ENCODE measurements at places on chromosomes 11 and 22. TPM values are rescaled to one million over a fixed set of nuclear protein-coding genes. Genes with fewer than 3 reads are reported as not detected.

DNA sequence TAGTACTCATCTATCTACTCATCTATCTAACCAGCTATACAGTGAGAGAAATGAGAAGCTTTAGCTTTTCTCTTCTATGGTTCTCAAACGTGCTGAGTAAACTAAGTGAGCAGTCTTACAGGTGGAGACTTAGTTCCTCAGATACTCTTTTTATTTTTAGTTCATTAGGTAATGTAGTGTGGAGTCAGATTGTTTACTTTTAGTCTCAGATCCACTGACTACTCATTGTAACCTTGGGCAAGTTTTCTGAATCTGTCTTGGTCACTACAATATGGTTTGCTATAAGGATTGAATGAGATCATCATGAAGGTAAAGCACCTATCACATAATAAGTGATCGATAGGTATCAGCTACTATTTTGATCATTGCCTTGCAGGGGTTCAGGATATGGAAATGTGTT lies 160.1 kb downstream of the RAB38 start:
- no peak for DNase-seq

GRCh38 chr22:45503816-45504372 lies 1.2 kb downstream of the FBLN1 start:
- DNase-seq = no peak

DNA sequence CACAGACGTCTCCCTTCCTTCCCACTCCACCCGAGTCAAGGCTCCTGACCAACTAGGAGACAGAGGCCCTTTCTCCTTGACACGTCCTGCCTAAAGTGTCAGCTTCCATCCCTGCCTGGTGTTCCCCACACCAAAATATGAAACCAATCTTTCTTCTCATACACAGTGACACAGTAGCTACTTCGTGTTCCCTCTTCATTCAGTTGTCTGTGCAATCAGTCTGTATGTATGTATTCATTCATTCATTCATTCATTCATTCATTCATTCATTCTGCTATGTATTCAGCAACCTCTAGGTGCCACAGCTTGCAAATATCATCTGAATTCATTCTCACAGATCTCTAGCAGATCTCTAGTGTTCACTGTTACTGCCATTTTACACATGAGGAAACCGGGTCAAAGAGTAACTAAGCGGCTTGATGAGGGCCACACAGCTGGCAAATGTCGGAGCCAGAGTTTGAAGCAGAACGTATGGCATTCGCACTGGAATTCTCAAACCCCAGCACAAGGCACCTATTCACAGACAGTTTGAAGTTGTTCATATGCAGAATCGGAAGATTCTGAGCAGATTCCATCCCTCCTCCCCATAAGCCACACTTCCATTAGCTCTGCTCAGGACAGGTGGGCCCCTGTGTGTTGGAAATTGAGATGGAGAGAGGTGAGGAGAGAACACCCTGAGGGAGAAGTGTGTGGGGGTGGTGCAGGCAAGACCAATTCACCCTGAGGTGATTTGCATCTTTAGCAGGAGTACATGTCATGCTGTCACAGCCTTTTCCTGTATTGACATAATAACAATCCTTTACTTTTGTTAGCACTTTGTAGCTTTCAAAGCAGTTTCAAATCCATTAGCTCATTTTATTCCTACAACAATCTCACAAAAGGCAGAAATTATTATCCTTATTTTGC lies 275.7 kb downstream of the ST3GAL4 start:
- no peak for DNase-seq

DNA sequence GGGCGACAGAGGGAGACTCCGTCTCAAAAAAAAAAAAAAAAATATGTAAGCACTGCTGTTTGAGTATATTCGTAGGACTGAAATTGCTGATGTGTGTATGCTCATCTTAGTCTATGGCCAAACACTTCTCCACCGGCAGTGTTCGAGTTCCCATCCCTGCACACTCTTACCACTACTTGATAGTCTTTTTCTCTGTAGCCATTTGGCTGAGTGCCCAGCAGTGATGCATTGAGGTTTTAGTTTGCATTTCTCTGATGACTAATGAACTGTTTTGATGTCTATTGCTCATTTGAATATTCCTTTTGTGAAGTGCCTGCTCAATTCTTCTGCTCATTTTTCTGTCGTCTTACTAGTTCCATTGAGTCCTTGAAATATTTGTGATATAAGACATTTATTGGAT lies 1.9 kb downstream of the TIRAP start:
- peak; percentile 79 for DNase-seq

- no peak for DNase-seq
These were observed 188.2 kb downstream of the METTL15 start for GRCh38 chr11:28296426-28296825.

DNA sequence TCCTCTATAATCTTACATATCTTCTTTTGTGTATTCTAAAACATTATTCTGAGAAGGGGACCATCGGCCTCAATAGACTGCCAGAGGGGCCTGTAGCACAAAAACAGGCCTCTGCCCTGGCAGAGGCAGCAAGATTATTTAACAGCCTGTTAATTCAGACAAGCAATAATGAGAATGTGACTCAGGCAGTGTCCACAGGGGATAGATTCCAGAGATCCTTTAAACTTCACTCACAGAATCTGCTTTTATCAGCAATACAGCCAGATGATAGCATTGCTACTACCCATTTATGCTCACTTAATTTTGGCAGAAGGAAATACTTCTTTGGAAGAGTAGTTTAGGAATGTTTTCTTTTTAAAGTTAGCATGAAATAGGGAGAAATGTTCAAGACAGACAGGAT lies 44.9 kb downstream of the AAMDC start:
- DNase-seq = no peak

The SEC14L6 gene
- total RNA-seq = not detected

GRCh38 chr11:35598254-35599125 lies 19.8 kb upstream of the FJX1 start:
- DNase-seq = peak; percentile 63

DNA sequence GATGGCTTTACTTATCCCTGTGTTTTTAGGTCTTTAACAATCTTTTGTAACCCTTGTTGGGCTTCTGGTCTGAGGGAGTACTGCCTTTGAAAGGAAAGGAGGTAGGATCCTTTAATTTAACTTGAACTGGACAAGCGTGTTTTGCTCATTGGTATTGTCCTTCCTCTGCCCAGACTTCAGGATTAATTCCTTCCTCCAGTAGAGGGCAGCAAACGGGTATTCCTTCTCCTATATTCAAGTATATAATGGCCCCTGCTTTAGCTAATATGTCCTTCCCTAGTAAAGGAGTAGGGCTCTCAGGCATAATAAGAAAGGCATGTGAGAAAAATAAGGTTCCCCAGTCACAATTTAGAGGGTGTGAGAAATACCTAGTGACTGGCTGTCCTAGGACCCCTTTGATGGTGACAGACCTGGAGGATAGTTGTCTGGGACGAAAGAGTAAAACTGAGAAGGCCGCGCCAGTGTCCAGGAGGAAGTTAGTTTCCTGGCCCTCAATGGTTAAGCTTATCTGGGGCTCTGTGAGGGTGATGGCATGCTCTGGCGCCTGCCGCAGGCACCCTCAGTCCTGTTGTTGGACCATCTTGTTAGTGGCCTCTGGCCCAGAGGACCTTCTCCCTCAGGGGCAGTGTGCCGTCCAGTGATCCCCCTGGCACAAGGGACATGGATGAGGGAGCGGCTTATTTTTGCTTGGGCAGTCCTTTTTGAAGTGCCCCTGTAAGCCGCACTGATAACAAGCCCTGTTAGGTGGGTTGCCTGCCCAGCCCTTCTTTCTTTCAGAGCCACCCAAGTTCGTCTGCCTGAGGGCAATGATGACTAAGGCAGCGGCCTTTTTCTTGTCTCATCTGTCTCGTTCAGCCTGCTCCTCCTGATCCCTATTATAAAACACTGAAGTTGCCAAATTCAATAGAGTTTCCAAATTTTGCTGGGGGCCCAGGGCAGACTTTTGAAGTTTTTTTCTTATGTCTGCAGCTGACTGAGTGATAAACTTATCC lies 51.8 kb downstream of the C11orf71 start:
- DNase-seq = peak; percentile 82

The ALX4 gene
- total RNA-seq = not detected

DNA sequence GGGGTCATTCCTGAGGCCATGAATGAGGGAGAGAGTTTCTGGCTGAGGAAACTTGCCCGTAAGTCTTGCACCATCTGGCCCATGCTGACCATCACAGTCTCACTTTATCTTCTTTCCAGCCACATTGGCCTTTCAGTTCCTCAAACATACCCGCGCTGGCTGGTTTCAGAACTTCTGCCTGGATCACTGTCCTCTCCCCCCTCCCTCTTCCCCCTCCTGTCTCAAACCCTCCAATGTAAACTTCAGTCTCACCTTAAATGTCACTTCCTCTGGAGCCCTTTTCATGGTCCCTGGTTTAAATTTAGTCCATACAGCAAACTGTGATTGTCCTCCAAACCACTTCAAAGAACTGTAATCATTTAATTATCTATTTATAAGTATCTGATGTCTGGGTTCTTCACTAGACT lies 3.7 kb upstream of the TMEM109 start:
- DNase-seq = no peak

The WT1 gene
- not detected for total RNA-seq

GRCh38 chr22:17892376-17892775 lies 118.1 kb upstream of the BID start:
- DNase-seq = no peak

DNA sequence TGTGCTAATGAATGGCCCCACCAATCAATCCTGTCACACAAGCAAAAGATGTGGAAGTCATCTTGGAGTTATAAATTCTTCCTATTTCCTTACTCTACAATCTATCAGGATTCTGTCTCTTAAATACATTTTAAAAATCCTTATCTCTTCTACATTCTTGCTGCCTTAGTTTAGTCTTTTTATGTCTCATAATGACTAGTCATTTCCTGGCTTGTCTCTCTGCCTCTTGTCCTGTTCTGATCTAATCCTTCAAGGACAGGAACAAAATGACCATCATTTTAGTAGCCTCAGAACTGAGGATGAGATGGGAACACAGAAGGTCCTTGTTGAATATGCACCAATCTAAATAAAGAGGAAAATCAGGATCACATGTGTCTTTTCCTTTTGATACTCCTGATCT lies 56.6 kb upstream of the LIN7C start:
- DNase-seq = no peak

The GAS2 gene
- total RNA-seq = 2.0 TPM
